ENCODE measurements at places on chromosomes 1 and 21. TPM values are rescaled to one million over a fixed set of nuclear protein-coding genes. Genes with fewer than 3 reads are reported as not detected.

Gene TRABD2B
- 0.92 TPM for total RNA-seq

Gene LINGO4
- total RNA-seq = not detected

Gene PAQR6
- total RNA-seq = 2.5 TPM

Gene FCRL2
- not detected for total RNA-seq

DNA sequence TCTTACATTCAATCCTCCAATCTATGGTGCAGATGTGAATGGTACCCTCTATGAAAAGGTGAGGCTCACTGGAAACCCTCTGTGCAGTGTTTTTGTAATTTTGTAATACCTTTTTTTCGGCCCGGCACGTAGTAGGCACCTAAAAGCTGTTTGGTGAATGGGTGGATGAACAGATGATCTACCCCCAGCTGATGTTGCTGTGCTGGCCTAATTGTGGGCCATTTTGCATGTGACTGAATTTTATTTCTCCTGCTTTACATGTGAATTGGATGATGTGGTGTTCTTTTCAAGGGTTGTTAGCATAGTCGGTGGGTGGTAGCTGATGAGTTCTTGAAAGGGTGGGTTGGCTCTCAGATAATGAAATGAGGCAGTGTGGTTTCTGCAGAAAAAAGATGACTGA is 10.4 kb downstream of the KDM4A start:
- DNase-seq = no peak

DNA sequence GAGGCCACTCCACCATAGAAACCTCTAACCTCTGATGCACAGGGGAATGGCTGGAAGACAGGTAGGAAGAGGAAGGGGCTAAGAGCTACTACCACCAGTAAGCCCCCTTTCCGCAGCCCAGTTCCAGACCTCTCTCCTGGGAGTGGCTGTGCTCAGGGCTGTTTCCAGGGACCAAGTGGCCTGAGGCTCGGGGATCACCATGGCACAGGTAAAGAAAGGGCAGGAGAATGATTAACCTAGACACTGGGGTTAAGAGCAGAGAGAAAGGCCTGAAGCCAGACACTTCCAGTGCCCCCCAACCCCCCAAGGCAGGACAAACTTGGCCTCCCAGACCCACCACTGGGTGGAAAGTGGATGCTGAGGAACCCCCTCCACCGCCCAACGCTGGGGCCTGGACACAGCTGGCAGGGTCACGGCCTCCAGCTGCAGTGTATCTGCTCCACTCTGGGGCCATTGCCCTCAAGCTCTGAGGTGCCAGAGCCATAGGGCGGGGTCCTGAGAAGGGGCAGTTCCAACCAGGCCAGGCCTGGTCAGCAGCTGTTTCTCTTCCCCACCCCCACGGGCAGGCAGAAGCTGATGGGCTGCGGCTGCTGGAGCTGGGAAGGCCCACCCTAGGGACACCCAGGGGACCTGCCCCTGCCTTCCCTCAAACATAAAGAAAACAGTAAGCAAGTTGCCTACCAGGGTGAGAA is 2.6 kb downstream of the TAGLN2 start:
- no peak for DNase-seq

DNA sequence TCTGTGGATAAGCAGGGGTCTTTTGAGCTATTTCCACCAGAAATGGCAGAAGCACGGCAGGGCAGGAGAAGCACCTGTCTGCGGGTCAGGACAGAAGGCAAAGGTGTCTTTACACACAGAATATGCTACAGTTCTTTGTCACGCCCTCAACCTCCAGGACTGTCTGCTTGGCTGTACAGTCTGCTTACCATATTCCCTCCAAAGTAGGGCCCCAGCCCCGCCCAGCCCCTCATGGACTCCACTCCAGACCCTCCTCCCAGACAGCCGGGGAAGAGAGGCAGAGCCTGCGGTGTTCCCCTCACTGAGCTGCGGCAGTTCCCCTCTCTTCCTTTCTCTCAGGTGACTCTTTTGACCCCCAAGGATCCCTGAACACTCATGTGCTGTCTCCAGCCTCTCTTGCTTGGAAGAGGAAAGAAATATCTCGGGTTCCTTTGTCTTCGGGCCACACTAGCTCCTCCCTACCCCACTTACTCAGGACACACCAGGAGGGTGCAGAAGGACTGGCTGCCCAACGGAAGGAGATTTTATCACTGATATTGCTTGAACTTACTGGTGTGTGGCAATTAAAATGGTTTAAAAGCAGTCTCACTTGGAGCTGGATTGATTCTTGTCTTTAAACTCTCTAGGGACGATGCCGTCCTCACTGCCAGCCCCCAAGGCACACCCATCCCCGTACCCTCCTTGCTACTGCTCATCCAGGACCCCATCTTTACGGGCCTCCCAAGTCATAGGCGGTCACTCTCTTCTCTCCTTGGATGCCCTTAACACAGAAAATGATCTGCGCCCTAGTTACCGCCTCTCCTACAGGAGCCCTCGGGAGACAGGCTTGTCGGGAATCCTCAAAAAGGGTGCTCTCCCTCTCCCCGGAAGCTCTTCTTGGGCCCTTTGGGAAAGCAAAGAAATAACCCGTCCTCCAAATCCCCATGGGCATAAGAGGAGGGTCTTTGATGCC is 169.7 kb downstream of the TOMM20 start:
- no peak for DNase-seq
